ENCODE measurements at places on chromosomes 7 and 10.

GRCh38 chr7:18893156-18893555 lies 224.3 kb downstream of the TWIST1 start:
- no peak for DNase-seq

DNA sequence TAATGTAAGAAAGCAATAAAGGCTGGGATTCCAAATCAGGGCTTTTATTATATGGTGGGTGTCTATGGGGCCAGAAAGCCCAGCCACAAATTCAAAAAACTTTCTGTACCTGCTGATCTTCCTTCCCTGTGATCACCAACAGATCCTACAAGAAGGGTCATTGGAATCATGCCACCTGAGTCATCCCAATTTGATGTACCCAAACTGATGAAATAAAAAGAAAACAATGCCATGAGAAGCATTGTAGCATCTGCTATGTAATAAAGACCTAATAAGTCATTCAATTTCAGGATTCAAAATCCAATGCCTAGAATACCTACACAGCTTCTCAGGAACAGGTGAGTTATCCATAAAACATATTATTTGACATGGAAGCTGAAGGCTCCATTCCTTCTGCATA lies 228.8 kb downstream of the DKK1 start:
- no peak for DNase-seq

- no peak for DNase-seq
Measured at GRCh38 chr10:112360308-112361270, 13.3 kb upstream of the ACSL5 start.

DNA sequence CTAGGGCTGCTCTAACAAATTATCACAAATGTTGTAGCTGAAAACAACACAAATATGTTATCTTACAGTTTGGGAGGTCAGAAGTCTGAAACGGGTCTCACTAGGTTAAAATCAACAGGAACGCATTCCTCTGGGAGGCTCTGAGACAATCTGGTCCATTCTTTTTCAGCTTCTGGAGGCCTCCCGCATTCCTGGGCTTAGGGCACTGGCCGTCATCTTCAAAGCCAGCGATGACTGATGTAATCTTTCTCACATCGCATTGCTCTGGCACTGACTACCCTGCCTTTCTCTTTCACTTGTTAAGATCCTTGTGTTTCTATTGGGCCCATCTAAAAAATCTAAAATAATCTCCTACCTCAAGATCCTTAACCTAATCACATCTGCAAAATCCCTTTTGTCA lies 1071.5 kb upstream of the C7orf33 start:
- no peak for DNase-seq

DNA sequence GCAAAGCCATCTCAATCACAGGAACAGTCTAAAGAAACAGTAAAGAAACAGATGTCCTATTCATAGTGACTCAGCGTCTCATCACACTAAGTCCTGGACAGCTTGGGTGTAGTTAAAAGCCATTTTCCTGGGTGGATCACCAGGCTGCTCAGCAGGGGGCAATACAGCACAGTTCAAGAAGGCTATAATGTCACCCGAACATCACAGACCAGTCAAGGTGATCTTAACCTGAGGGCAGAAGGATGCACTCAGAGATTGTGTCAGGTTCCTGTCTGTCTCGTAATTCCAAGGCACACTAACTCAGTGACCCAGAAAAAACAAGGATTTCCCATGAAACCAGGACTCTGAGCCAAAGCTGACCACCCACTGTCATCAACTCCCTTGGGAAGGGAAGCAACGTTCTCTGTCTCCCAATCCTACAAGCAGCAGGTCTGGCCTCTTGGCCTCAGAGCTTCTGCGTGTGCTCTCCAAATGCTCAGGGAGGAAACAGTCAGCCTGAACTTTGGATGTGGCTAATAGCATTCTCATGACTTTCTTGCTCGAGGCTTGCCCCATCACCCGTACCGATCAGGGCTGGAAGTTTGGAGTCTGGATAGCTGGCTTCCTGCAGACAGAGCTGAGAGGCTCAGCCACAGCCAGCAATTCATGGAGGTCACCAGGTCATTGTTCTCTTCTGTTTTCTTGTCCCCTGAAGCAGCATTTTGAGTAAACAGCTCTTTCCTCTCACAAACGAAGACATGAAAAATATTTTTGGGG lies 90.4 kb upstream of the FAM171A1 start:
- DNase-seq = no peak

DNA sequence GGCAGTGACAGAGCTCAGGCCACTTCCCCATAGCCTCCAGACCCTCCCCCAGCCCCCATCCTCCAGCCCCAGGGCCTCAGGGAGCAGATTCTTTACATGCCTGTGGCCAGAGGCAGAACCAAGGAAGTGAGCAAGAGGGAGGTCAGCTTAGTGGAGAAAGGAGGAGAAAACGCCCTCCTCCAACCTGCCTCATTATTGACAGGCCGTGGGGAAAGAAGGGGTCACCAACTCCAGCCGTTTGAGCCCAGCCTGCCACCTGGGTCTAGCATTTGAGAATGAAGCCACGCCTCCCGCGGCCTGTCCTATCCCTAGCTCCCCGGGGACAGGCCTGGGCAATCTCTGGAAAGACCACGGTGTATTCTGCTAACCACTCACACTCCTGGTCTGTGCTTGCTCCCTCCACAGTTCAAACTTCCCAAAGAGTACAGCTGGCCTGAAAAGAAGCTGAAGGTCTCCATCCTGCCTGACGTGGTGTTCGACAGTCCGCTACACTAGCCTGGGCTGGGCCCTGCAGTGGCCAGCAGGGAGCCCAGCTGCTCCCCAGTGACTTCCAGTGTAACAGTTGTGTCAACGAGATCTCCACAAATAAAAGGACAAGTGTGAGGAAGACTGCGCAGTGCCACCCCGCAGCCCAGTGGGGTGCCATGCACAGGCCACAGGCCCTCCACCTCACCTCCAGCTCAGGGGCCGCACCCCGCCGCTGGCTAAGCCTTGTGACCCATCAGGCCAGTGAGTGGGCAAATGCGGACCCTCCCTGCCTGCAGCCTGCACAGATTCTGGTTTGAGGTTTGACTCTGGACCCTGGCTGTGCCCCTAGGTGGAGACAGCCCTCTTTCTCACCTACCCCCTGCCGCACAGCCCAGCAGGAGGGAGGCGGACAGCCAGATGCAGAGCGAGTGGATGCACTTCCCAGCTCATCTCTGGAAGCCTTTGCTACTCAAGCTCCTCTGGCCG lies 14.3 kb upstream of the TRIM8 start:
- no peak for DNase-seq

- DNase-seq = no peak
Measured at GRCh38 chr10:131553121-131553520, 241.6 kb upstream of the TCERG1L start.

GRCh38 chr7:2437537-2438148 lies 34.2 kb downstream of the CHST12 start:
- no peak for DNase-seq

DNA sequence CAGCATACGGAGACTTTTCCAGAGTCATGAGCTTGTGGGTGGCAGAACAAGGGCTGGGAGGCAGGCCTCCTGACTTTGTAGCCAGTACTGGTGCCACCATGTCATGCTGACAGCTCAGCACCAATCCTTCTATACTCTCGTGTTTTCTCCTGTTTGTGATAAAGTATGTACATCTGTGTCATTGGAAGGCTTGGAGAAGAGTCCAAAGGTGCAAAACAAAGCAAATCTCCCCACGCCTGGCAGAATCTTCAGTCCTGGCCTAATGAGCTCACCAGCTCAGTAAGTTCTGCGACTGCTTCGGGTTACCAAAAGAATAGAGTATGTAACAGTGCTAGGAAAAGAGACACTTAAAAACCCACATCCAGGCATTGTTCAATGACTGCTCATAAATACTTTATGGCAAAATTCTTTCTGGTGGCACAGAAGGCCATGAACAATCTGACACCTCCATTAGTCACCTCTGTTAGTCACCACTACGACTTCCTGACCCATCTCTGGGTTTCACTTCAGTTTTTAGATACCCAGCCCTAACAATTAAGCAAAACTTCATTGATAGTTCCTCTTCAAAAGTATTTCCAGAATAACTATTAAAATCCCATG lies 24.5 kb downstream of the STEAP1 start:
- no peak for DNase-seq

DNA sequence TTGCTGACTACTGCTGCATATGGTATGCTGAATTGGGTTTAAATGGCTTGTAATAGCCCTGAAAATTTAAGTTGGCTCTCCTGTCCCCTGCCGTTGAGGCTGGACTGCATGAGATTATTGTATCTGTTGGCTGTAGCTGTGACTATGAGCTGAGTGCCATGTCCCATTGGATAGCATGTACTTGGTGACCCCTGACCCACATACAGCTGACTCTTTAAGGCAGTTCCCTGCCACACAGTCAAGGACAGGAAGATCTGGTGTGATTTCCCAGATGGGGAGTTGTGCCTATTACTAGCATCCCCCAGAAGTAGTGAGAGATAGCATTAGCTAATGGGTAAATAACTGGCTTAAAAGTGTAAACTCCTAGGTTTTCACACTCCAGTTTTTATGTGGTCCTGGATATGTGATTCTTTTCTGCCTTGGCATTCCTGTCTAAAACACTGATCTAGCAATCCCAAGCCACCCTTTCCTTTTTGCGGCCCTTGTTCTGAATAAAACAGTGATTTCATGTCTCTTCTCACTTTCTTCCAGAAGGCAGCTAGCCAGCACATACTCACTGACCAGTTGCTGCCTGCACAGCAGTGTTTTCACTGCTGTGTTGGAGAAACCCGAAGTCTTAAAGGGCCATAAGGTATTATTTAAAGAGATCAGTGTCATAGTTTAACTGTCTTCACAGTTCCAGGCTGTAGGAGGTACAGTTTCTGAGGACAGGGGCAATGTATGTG lies 35.9 kb downstream of the LRRC4 start:
- no peak for DNase-seq

- no peak for DNase-seq
Measured at GRCh38 chr7:85475476-85475875, 288.6 kb upstream of the SEMA3D start.

- DNase-seq = no peak
Measured at GRCh38 chr10:112631501-112632400, 184.7 kb downstream of the VTI1A start.

DNA sequence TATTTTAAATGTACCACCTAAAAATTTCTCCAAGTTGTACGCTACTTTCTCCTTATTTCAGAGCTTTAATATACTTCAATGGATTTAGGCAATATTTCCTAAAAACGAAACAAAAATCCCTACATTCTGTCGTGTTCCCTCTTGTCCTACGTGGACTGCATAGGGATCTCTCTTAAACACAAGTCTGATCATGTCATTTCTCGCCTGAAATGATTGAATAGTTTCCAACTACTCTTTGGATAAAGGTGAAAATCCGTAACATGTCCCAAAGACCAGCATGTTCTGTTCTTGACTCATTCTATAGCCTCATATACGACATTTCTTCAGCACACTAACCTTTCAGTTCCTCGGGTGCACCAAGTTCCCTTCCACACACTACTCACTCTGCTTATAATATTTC lies 17.7 kb upstream of the TPK1 start:
- DNase-seq = no peak

DNA sequence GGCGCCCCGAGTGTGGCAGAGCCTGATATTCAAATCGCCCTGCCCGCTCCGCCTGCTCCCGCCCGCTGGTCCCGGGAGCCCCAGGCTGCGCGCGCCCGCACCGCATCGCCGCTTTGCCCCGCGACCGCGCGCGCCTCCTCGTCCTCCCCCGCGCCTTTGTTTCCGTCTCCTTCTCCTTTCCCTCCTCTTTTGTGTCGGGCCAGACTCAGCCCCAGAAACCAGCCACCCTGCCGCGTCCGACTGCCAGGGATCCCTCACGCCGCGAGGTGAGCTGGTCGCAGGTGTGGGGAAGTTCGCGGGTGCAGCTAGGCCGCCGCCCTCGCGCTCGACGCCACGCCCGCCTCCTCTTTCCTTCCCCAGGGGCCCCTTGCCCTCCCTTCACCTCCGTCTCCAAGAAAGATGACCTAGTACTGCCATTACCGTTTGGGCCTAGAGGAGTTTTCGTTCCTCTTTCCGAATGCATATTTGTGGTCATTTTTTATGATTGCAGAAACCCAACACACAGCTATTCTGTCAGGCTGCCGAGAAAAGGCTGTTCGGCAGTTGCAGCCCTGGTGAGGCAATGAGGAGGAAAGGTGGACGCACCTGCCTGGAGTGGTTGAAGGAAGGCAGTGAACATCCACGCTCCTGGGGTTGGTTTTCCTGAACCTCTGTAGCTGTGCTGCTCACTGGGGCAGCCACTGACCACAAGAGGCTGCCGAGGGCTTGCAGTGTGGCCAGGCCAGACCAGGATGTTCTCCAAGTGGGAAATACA lies 107.3 kb downstream of the SNX10 start:
- no peak for DNase-seq

DNA sequence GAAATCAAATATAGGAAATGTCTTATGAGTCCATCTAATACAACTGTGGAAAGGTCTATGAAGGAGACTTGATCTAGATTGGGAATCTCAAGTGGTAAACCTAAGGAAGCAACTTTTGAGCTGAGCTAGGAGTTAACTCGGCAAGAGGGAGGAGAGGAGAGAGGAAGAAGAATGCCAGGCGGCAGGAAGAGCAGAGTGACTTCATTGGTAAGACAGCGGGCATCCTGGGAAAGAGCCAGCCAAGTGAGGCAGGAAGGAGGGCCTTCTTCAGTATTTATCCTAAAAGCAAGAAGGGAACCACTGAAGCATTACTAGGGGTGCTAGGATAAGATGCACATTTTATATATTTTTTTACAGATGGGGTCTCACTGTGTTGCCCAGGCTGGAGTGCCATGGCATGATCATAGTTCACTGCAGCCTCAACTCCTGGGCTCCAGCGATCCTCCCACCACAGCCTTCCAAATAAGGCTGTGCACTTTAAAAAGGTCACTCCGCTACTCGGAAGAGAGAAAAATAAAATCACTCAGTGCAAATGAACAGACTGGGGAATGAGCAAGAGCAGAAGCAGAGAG lies 2.0 kb downstream of the BCL7B start:
- DNase-seq = no peak

GRCh38 chr10:22606164-22606614 lies 108.2 kb downstream of the PIP4K2A start:
- no peak for DNase-seq

DNA sequence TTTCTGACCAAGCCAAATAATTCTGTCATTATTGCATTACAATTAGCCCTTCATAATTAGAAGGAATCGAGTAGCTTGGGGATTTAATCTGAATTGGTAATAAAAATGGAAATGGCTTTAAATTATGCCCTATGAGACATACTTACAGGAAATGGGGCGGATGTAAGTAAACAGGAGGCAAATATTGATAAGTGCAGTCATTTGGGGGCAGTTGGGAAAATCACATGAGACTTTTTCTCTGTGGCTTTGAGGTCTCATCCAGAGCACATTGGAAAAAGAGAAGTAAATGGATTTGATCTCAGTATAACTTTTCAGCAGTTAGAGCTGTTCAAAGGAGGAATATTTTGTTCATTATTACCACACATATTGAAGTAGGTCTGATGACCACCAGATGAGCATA lies 307.8 kb upstream of the POM121L12 start:
- no peak for DNase-seq

DNA sequence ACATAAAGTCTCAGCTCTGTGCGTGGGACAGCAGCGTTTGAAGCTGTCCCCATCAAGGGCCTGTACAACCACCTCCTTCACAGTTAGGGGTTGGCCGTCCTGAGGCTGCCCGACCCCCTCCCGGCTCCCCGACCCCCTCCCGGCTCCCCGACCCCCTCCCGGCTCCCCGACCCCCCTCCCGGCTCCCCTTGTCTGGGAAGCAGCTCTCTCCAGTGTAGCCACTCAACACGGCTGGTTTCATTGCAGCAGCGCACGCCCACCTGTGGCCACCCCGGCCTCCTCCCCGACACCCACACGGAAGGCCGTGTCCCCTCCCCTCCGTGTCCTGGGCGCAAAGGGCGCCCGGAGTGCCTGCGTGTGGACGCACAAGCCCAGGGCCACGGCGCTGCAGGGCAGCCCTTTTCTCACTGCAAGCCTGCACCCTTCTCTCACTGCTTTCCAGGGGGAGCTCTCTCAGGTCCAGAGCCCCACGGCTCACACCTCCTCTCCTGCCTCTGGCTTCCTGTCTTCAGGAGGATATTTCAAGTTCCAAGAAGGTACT lies 20.9 kb upstream of the FAM20C start:
- DNase-seq = no peak
